ENCODE measurements at places on chromosomes 2 and 18.

DNA sequence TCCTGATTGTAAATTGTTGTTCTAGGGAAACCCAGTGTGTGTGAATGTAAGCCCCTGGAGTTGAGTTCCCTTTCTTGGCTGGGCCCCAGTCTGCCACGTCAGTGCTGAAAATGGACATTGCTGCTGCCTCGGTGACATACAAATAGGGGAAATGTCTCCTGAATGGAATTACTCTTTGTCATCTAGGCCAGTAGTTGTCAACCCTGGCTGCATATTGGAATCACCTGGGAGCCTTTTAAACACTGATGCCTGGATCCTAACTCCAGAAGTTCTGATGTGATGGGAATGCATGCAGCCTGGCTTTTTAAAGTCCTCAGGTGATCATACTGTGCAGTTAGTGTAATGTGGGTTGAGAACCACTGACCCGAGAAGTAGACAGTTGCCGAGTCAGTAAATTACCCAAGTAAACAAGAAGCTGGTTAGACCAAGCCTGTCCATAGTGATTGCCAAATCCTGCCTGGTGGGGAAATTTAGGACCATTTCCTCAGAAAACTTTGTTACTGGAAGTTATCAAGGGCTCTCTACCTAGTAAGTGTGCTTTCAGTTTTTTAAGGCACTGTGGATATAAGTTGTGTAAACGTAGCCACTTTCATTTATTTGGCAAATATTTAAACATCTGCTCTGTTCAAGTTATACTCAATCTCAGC, 27.6 kb upstream of the IL1R1 start:
- no peak for DNase-seq

DNA sequence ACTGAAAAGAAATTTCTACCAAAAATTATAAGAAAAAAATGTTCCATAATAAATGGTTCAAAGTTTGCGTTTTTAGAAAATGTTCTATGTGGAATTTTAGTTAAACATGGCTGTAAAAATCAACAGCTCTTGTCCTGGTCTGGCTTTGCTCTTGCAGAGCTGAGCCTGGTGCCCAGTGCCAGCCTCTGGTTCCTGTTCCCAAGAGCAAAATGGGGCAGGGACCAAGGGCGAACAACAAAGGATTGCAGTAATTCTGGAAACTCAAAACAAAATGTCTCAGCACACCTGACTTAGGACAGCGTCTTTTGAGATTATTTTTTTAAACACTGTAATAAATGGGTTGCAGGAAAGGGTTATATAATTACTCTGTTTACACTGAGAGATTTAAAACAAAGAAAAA, 174.7 kb downstream of the ANAPC1 start:
- DNase-seq = no peak

GRCh38 chr2:157245846-157246764, 11.4 kb upstream of the GALNT5 start:
- no peak for DNase-seq

- DNase-seq = no peak
Observed at GRCh38 chr18:1253827-1254226, 349.2 kb downstream of the ADCYAP1 start.

GRCh38 chr2:168295051-168295450, 47.7 kb upstream of the STK39 start:
- no peak for DNase-seq

DNA sequence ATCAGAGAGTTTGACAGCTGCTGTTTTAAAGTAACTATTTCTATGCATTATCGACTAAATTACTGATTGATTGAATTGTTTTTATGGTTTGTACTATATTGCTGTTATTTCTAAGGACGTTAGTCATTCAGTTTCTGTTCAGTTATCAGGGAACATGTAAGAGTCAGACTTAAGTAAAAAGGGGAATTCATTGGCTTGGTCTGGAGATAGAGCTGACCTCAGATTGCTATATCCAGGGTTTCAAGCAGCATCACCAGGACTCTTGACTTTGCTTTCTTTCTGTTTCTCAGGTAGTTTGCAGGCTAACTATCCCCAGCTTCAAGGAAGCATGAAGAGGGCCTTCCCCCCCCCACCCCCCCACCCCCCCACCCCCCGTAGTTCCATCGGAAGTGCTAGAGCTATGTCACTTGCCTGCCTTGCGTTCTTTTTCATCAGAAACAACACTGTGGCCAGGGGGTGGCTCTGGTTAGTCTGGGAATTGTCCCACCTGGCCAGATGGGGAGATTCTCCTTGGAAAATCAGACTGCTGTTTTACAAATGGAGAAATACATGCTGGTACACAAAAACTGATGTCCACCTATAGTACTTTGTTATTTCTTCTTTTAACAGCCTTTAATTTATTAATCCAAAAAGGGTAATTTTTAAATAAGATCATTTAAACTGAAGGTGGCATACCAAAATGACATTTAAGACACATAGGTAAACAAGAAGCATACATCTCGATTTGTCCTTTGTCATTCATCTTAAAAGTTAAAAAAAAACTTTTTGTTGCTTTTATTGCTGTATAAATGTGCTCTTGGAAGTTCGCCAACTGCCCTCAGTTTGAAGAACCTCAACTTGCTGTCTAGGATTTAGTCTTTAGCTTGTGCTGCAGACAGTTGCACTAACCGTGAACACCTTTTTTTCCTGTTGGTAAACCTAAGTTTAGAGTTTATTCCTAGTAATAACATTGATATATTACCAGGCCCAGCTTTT, 9.4 kb downstream of the SMAD4 start:
- DNase-seq = peak; percentile 42

- peak; percentile 75 for DNase-seq
Observed at GRCh38 chr2:240435457-240435947, at the start of gene GPC1. GPC1 (plus strand) TSS chr2:240435663; CDS start chr2:240435919, 256 bp downstream.

GRCh38 chr2:224948859-224949258, 93.4 kb downstream of the DOCK10 start:
- no peak for DNase-seq

DNA sequence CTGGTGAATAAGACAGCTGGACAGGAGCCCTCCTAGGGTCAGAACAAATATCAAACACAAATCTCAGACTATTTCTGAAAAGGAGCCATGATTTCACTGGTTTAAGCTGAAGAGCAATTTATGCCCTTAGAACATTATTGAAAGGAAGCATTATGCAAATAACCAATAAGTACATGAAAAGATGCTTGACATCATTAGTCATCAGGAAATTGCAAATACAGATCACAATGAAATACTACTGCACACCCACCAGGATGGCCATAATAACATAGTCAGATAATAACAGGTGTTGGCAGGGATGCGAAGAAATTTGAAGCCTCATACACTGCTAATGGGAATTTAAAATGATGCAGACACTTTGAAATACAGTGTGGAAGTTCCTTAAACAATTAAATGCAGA, 176.4 kb upstream of the RAB6C start:
- DNase-seq = no peak

DNA sequence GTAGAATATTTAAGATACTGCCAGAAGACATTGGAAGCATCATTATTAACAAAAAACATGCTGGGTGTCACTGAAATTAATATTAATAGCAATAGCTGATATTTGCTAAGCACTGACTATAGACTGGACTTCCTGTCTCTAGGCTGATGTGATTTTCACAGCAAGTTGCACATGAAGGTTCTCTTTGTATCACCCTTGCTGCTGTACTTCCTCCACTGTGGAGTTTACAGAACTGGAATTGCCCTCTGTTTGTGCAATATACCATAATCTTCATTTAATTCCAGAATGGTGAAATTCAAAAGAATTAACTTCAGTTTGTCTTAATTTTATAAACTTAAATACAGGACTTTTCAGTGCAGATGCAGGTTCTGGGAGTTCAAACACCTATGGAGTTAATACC, 585.1 kb downstream of the RNF144A start:
- no peak for DNase-seq

GRCh38 chr2:169082995-169083394, 13.6 kb downstream of the DHRS9 start:
- no peak for DNase-seq

DNA sequence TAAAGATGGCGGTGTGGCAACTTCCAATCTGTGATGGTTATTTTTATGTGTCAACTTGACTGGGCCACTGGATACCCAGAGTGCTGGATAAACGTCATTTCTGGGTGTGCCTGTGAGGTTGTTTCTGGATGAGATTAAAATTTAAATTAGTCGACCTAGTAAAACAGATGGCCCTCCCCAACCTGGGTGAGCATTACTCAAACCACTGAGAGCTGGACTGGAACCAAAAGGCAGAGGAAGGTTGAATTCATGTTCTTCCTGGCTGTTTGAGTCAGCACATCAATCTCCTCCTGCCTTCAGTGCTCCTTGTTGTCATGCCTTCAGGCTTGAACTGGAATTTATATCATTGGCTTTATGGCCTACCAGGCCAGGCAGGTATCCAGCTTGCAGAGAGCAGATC, 190.8 kb upstream of the RGPD4 start:
- DNase-seq = no peak

- no peak for DNase-seq
Observed at GRCh38 chr18:50192995-50193795, 1.8 kb downstream of the MYO5B start.

GRCh38 chr2:122651236-122651635, 895.8 kb downstream of the TSN start:
- no peak for DNase-seq

GRCh38 chr2:70985956-70986355, 7.5 kb downstream of the ANKRD53 start:
- no peak for DNase-seq

- DNase-seq = no peak
Observed at GRCh38 chr18:10928772-10929373, 220.5 kb downstream of the PIEZO2 start.

- DNase-seq = no peak
Observed at GRCh38 chr18:36493349-36494159, 196.0 kb downstream of the FHOD3 start.

- DNase-seq = no peak
Observed at GRCh38 chr2:111116011-111116746, 4.5 kb upstream of the BCL2L11 start.

DNA sequence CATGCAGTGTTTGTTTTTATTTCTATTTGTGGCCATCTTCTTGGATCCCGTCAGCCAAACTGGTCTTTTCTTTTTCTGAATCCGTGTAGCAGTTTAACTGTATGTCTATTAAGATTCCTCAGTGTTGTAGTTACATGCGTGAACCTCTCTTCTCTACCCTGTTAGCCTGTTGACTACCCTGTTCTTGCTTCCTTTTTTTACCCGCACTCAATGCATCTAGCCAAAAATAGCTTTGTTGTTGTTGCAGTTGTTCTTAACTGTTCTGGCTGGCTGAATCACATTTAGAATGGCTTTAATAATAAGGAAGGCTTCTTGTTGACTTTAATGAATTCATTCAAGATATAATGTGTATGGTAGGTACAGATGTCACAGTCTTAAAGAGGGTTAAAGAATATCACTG, 137.1 kb downstream of the LCLAT1 start:
- DNase-seq = no peak

- DNase-seq = no peak
Observed at GRCh38 chr2:118986738-118987137, 44.7 kb downstream of the MARCO start.

- no peak for DNase-seq
Observed at GRCh38 chr2:224931956-224932355, 110.3 kb downstream of the DOCK10 start.

DNA sequence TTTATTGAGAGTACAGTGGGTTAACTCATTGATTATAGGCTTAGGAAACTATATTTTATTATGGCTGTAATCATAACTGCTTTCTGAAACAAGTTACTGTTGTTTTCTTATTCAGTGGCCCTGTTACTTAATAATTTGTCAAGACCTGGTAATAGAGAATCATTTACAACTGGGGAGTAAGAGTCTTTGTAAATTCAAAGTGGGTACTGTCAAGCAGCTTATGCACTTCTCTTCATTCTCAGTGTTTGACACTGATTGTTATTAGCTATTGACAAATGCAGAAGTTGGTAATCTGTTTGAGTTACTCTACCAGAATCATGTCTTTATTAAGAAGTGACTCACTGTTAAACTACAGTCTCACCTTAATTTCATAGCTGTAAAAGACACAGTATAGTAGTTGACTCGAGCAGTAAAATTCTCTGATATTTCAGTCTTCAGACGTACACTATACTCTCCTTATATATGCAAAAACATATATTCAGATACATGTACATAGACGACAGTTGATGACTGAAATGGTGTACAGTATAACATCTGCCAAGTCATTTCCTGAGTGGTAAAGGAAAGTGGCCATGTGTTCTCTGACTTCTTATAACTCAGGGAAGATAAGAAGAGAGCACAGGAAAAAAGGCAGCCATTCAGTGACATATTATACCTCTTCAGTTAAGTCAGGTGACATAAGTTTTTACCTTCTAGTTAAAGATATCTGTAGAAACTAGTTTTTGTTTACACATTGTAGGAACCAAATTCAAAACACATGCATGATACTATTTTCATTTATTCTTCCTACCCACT, 36.0 kb upstream of the TTC27 start:
- DNase-seq = no peak

- DNase-seq = no peak
Observed at GRCh38 chr2:239201531-239201876, 199.3 kb downstream of the HDAC4 start.

DNA sequence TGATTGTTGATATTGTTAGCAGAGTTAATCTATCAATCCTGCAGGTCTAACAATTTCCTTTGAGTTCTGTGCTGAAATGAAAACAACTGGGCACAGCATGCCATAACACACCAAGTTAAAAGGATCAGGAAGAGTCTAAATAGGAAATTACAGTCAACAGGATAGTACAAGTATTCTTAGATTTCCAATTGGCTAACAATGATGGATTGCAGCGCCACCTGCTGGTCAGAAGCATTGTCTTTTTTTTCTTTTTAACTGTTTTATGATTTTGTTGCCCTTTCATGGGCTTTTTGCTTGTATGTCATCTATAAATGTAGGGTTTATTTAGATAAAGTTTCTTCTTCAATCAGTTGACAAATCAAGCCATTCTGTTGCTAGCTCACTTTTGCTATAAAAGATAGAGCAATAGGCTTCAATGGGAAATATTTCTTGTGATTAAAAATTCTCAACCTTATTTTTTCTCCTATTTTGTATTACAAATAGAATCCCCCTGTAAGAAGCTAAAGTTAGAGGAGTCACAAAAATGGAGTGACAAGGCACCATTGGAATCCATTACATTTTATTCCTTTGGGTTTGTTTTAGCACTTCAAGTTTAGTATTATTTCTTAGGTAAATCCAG, 40.8 kb upstream of the RPRM start:
- DNase-seq = peak; percentile 46

- DNase-seq = no peak
Observed at GRCh38 chr2:155391613-155392130, 693.2 kb downstream of the KCNJ3 start.

DNA sequence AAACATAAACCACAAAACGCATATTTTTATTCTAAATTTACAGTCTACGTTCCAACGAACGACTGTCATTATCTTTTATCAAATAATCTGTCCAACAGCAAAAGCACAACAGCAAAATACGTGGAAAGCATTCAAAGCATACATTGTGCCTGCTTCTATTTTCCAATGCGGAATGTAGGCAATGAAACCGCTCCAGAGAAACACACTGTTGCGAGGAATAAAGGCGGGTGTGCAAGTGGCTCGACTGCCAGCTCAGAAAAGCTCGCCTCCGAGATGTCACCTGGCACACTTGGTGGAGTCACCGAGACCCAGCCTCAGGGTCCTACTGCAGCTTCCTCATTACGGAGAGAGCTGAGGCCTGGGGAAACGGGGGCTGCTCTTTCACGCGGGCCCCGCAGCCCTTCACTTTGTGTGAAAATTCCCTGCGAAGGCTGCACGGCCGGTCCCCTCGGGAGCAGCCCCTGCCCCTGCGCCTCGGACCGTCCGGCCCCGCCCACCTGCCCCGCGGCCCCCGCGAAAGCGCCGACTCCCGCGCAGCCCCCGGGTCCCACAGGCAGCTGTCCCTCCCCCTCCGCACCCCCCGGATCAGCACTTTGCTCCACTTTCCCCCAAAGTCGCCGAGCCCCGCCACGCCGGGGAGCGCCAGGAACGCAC, 752 bp downstream of the MGAT4A start:
- peak; percentile 77 for DNase-seq
